ENCODE measurements at places on chromosomes 3 and 15.

GRCh38 chr3:12661926-12662592, 1.9 kb downstream of the RAF1 start:
- no peak for DNase-seq

DNA sequence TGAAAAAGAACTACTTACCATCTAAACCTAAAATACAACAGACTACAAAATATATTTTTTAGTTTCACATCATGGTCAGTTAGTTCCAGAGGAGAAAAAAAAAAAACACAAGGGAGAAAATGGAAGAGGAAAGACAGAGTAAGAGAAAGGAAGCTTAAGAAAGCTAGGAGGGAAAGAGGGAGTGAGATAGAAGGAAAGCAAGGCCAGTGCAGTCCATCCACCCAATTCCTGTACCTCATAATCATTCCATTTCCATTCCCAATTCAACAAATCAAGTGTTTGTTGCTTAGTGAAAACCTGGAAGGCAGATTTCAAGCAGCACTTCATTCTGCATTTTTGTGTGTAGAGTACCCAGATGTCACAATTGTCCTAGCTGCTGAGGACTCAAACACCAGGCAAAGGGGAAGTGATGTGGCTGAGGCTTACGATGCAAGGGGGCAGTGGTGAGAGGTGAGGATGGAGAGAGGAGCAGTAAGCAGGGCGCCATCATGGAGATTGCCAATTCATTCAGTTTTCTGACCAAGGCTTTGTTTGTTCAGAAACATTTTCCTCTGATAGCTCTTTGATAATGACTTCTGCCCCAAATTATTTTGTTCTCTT, 83.6 kb upstream of the GSK3B start:
- no peak for DNase-seq

DNA sequence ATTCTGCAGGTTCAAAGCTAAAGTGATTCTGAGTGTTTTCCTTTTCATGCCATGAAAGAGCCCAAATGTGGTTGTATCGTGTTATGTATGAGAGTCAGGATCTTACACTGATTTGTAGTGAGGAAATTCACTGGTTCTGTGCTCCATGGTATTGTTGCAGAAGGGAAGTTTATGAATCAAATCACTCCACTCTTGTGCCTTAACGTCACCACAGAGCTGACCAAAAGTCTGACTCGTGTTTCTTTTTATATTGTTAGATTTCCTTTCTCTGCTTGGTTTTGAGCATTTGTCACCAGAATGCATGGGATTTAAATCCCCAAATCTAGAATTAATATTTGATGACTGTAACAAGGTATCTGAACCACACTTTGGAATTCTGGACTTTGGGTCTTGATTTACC, 29.1 kb upstream of the SLC30A4 start:
- DNase-seq, result no peak

DNA sequence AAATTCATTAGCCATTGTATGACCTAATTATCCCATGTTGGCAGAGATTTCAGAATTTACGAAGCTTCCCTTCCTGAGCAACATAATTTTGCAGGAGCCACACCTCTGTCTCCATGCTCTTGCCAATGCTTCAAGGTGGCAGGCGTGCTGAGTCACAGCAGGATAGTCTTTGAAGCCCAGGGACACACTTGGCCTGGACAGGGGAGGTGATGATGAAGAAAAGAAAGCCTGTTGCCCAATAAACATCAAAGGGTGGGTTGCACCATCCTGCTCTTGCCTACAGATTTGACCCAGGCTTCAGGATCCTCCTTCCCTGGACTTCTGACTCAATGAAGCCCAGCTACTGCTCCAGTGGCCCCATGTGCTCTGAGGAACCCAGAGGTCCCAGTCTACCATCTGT, 117.1 kb downstream of the MINAR1 start:
- DNase-seq, result no peak

GRCh38 chr3:13705702-13706280, 156.9 kb downstream of the FBLN2 start:
- no peak for DNase-seq

DNA sequence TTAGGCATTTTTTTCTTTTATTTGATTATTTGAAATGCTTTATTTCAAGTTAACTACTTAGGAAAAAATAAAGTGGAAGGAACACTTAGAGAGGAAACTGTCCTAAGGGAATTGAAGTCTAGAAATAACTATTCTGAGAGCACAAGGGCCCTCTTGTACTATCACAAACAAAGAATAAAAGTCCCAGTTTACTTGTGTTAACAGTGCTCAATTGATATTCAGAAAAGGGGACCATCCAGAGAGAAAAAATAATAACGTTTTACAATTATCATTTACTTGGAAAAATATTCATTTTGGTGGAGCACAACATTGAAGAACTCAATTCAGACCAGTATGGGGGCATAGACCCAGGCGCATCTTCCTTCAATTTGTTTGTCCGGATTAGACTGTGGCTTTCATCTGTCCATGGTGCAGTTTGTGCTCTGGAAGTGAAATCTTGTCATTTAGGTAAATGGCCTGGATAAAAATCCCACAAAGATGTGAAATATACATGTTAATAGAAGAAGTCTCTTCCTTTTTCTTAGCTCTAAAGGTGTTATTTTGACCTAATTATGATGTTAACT, 54.5 kb upstream of the SAMMSON start:
- DNase-seq, result no peak

Data from esophagus squamous epithelium (tissue), 5 donors.